ENCODE measurements at places on chromosomes 13 and 19. TPM values are rescaled to one million over a fixed set of nuclear protein-coding genes. Genes with fewer than 3 reads are reported as not detected.

GRCh38 chr19:2014131-2014571 is 1.4 kb downstream of the BTBD2 start:
- peaks cover 6% of the 10 kb centered on the region for H3K4me1 ChIP-seq
- no peak overlapping the region for H3K27ac ChIP-seq
- peak overlapping the region; percentile 65 for H3K4me3 ChIP-seq
- no peaks in the 10 kb centered on the region for H3K27me3 ChIP-seq

DNA sequence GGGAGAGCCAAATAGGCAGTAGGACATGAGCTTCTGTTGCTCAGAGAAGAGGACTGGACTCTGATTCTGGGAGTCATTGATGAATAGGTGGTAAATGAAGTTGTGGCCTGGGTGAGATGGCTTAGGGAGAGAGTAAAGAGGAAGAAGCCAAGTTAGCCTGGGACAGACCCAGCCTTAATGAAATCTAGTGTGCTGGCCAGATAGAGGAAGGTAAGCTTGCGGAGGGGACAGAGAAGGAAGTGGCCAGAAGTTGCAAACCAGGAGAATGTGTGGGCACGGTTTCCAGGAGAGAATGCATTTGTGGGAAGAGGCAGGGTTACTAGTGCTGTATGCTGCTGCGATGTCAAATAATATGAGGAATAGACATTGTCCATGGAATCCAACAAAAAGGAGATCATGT is 83.3 kb upstream of the OLFM4 start:
- no peaks in the 10 kb centered on the region for H3K27me3 ChIP-seq
- H3K27ac ChIP-seq, result no peak overlapping the region
- H3K4me3 ChIP-seq, result no peak overlapping the region
- no peak for DNase-seq

DNA sequence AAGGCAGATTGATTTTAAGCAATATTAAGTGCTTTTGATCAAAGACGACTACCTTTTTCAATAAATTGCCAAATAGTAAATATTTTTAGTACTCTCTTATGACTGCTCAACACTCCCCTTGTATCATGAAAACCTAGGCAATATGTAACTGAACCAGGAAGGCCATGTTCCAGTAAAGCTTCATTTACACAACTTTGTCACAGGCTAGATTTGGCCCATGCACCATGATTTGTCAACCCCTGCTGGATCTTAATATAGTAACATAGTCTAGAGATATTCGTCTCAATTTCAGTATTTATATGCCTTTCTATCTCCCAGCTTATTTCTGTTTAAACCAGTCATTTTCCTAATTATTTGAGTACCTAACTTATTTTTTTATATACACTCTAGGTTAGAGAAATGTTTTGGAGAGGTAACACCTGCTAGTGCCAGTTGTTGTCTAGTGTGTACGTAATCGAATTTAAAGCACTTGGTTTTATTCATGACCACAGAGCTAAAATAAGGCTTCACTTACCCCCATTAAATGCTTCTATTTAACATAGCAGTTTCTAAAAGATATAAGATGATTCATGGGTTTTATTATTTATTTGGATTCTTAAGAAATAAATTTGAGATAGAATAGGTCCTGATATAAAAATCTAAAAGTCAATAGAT is 21.0 kb downstream of the TPP2 start:
- no peaks in the 10 kb centered on the region for H3K4me1 ChIP-seq
- H3K36me3 ChIP-seq, result peaks cover 5% of the 10 kb centered on the region
- no peak overlapping the region for H3K27ac ChIP-seq
- no peak for DNase-seq
- H3K27me3 ChIP-seq, result no peaks in the 10 kb centered on the region

DNA sequence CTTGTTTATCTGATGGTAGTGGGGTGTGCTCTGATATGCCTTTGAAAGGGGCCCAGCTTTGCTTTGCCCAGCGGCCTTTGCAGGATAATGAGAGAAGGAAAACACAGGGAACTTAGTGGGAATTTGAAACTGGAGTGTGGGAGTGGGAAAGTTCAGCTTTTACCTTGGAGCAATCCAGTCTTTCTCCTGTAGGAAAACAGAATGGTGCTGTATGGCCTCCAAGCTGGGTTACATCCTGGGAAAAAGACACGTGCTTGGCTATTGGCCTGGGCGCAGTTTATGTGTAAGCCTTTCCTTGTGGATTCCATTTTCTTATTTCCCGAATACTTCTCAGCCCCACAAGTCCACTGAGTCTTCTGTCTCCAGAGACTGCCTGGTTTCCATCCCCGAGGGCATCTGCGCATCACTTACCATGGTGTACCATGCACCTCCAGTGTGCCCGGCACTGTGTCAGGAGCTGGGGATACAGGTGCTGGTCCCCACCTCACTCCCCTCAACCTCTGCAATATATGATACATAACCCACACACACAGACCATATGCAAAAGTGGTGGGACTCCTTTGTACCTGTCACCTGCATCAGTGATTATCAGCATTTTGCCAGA is 31.5 kb downstream of the ACTN4 start:
- H3K36me3 ChIP-seq, result no peaks in the 10 kb centered on the region
- DNase-seq, result no peak
- H3K27me3 ChIP-seq, result no peaks in the 10 kb centered on the region

- no peaks in the 10 kb centered on the region for H3K4me1 ChIP-seq
- no peaks in the 10 kb centered on the region for H3K36me3 ChIP-seq
- DNase-seq, result no peak
- H3K27me3 ChIP-seq, result no peaks in the 10 kb centered on the region
These were observed 184.1 kb downstream of the USP12 start for GRCh38 chr13:26987486-26988013.

GRCh38 chr13:113456116-113456702 is 2.9 kb upstream of the ADPRHL1 start:
- no peaks in the 10 kb centered on the region for H3K27me3 ChIP-seq
- H3K36me3 ChIP-seq, result peaks cover 9% of the 10 kb centered on the region
- no peak overlapping the region for H3K27ac ChIP-seq
- no peaks in the 10 kb centered on the region for H3K4me1 ChIP-seq
- no peak overlapping the region for H3K4me3 ChIP-seq
- DNase-seq, result no peak

DNA sequence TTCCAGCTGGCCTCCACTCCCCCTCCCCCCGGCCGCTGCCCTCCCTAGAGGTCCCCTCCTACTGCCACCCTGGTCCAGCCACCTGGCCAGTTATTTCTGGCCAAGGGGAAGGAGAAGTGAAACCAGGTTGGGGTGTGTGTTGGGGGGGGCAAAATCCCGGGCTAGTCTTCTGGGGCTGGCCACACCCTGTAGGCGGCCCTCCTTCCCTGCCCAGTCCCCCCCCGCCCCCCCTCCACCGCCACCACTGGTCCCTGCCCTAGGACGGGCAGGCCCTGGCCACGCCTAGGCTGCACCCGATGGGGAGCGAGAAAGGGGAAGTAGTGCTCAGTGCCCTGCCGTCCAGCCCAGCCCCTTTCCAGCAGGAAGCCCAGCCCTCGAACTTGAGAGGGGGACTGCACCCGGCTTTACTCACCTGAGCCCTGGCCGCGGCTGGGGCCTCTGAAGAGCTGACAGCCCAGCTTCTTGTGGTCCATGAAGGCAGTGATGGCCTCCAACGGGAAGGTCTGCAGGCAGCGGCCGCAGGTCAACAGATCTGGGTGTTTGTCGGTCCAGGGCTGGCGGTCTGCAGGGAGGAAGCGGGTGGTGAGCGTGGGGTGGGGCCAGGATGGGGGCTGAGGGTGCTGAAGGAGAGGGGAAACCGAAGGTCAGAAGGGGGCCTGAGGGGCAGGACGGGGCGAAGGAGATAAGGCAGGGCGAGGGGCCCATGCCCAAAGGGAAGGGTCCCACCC is 813 bp downstream of the ZNF296 start:
- peak overlapping the region; percentile 65 for H3K4me3 ChIP-seq
- DNase-seq, result peak; percentile 69
- no peaks in the 10 kb centered on the region for H3K27me3 ChIP-seq
- H3K36me3 ChIP-seq, result no peaks in the 10 kb centered on the region
- H3K27ac ChIP-seq, result peak overlapping the region; percentile 75

DNA sequence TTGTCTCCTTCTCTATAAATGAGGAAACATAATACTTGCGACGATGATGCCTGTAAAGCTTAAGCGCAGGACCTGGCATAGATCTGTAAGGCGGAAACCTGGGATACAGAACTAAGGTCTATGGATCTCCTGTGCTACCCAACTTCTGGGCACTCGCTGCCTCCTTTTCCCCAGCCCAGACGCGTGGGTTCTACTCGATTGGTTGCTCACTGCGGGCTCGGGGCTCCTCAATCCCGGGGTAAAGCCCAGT is 615 bp upstream of the PSMC4 start:
- H3K36me3 ChIP-seq, result peaks cover 9% of the 10 kb centered on the region
- H3K27ac ChIP-seq, result peak overlapping the region; percentile 95
- no peaks in the 10 kb centered on the region for H3K27me3 ChIP-seq
- H3K4me3 ChIP-seq, result peak overlapping the region; percentile 97

DNA sequence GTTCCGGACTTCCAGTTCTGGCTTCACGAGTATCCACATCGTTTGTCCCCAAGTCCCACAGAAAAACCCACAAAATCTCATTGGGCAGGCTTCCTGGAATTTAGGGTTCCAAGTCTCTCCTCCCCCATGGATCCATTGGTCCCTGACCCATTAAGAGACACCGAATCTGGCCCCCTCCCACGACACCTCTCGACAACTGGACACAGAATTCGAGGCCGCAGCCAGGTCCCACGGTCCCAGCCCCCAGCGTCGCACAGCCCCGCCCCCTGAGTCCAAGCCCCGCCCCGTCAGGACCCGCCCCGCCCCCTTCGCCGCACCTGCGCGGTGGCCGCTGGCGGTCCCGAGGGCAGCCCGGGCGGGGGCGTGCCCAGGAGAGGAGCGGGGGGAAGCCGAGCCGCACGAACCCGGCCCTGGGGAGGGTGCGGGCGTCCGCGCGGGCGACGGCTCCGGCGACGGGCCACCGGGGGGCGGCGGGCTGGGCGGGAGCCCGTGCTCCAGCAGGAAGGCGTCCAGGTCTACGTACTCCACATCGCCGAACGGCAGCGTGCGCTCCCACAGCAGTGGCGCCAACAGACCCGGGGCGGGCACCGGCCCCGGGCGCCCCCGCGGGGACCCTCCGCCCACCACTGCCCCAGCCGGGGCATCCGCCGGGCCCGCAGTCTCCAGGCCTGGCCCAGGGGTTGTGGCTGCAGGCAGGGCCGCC is 1.8 kb downstream of the DBP start:
- no peaks in the 10 kb centered on the region for H3K4me1 ChIP-seq
- H3K27ac ChIP-seq, result peak overlapping the region; percentile 99
- no peaks in the 10 kb centered on the region for H3K36me3 ChIP-seq

Gene IRGC
- not detected for total RNA-seq

DNA sequence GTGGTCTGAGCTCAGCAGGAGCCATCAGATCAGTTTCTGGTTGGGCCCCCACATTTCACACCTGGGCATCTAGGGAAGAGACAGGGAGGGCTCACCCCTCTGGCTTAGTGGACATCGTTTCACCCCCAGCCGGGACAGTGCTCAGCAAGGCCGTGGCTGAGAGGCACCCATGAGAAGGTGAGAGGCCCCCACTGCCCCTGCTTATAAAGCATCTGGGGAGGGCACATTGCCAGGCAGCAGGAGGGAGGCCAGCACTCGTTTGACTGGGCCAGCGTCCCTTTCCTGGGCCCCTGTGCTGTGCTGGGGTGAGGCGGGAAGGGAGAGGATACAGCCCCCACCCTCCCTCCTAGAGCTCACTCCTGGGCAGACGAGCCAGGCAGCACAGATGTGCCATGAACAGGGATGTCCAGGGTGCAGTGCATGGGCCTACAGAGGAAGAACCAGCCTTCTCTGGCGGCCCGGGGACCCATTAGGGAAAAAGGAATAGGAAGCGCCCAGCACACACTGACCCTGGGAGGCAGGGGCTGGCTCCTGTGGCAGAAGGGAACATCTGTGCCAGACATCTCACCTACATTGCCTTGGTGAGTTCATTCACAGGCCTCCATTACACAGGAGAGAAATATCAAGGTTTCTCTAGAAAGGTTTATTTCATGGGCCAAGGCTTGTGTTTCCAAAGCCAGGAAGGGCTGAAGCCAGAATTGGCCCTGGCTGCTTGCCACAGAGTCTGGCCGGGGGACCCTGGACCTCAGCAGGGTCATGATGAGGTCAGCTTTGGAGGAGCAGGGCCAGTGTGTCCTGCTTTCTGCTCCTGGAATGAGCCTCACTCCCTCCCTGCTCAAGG is 7.7 kb downstream of the AP1M1 start:
- peaks cover 11% of the 10 kb centered on the region for H3K36me3 ChIP-seq
- H3K27ac ChIP-seq, result no peak overlapping the region
- H3K4me3 ChIP-seq, result no peak overlapping the region
- no peaks in the 10 kb centered on the region for H3K4me1 ChIP-seq
- H3K27me3 ChIP-seq, result no peaks in the 10 kb centered on the region

DNA sequence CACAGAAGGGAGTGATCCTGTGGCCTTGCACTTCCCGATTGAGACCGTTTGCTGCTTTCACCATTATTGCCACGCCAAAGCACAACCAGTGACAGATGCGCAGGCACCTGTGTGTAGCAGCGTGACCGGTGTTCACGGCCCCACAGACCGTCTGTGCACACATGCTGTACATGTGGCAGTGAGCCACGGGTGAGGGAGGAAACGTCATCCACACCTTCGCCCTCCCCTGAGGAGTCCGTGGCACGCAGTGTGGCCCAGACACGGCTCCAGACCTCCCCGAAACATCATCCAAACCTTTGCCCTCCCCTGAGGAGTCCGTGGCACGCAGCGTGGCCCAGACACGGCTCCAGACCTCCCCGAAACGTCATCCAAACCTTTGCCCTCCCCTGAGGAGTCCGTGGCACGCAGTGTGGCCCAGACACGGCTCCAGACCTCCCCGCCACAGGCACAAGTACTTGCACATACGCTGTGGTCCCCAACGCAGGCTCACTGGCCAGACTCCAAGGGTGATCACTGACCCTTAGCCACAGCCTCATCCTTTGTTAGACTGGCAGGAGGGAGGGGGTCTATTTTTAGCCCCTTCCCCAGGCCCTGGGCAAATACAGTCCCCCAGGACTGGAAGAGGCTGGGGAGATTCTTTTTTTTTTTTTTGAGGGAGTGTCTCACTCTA is 7.9 kb upstream of the SHC2 start:
- no peaks in the 10 kb centered on the region for H3K36me3 ChIP-seq
- no peaks in the 10 kb centered on the region for H3K27me3 ChIP-seq
- no peak overlapping the region for H3K27ac ChIP-seq
- DNase-seq, result no peak
- H3K4me3 ChIP-seq, result no peak overlapping the region

DNA sequence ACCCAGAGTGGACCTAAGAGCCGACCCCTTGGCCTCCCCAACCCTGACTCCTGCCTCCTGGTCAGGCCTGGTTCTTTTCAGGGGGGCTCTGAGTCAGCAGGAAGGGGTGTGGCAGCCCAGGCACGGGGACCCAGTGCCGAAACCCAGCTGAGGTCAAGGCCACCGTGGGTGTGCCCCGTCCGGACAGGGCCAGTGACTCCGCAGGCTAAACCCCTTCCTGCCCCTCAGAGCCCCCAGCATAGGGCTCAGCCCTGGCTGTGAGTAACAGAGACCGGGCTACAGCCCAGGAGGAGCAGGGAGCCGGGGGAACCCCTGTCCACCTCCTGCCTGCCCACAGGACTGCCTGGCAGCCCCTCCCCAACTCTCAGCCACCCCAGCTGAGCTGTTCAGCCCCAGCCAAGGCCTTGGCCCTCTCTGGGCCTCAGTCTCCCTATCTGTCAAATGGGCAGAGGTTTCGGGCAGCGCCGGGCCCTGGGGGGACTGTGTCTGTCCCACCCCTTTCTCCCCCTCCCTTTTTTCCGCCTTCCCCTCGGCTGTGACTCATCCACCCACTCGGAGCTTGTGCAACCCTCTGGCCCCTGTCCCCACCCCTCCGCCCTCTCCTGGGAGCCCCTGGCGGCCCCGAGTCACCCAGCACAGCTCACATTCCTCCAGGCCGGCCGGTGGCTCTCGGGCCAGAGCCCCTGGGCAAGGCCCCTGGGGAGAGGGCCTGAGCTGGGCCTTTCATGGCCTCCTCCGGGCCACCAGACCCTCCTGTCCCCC is 8.6 kb downstream of the ZBTB7A start:
- no peaks in the 10 kb centered on the region for H3K27me3 ChIP-seq

Gene ZNF345
- 13.6 TPM for total RNA-seq
